Placental pericyte (primary cell): ENCODE measurements at places on chromosomes 6 and 20. TPM values are rescaled to one million over a fixed set of nuclear protein-coding genes. Genes with fewer than 3 reads are reported as not detected.

The PCSK2 gene
- total RNA-seq: not detected in 2 replicates

The FGD2 gene
- not detected in 2 replicates for total RNA-seq

The RSPO4 gene
- not detected in 2 replicates for total RNA-seq

The ENPP5 gene
- 0.14 TPM in 1 of 2 replicates, not detected in the other for total RNA-seq
